ENCODE measurements at places on chromosomes 4 and X.

- DNase-seq = no peak
These were observed 66.3 kb downstream of the ITM2A start for GRCh38 chrX:79300856-79301255.

DNA sequence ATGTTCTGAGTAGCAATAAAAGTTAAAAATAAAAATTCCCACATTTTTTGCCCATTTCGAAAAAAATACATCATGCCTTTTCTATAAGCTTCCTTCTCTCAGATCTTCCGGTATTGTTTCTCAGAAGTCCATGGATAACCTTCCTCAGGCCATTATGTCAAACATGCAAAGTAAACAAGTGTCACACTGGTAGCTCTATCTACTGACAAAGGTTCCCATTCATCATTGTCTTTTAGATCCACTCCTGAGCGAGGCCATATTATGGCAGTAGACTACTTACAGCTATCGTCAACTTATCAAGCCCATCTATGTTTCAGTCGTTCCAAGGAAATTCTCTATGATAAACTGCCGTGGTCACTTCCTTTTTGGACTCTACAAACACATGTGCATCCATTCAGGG lies 1068.2 kb downstream of the GLUD2 start:
- DNase-seq = no peak

DNA sequence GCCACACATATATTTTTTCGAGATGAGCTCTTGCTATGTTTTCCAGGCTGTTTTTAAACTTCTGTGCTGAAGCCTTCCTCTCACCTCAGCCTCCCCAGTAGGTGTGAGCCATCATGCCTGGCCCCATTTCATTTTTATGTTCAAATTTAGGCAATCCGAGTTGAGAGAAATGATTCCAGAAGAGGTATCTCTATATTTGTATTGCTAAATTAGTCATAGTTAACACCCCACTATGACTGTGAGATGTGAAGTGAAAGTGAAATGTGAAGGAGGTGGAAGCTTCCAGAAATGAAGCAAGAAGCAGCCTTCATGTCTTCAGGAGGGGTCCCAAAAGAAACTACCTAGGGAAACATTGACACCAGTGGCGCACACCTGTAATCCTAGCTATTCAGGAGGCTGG lies 17.7 kb downstream of the APELA start:
- no peak for DNase-seq

DNA sequence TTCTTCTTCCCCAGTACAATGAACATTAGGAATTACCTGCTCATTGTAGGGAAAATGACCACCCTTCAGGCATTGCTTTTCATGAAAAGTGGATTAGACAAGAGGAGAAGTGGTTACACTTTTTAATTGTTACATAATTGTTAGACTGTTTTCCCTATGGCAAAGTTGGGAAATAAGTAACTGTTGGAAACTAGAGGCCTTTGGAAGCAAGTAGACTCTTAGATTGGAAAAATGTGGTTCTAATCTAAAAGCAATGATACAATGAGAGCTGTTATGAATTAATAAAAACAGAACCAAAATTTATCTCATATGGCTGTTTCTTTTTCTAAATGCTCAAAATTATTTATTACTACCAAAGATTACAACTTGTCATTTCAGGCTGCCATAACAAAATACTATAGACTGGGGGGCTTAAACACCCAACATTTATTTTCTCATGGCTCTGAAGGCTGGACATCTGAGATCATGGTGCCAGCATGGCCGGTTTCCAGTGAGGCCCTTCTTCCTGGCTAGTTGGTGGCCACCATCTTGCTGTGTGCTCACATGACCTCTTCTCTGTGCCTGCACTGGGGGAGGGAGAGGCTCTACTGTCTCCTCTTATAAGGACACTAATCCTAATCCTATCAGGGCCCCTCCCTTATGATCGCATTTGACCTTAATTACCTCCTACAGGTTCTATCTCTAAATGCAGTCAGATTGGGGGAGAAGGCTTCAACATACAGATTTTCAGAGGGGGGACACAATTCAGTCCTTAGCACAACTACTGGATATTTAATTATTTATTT lies 12.5 kb downstream of the CC2D2A start:
- no peak for DNase-seq

DNA sequence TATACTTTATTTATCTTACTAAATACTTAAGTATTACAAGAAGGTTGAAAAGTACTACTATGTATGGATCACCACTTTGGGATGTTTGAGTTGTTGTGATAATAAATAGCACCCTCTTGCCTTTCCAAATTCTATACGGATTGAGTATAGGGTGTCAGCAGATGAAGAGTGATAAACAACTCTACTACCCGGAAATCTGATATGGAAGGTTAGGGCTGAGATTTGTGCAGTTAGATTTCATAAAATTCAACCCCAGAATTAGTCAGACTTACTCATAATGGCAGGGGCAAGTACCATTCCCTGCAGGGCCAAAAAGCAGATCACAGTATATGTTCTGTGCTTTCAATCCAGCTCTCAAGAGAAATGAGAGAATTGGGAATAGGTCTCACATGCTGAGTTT lies 1008.9 kb upstream of the PCDH7 start:
- no peak for DNase-seq

DNA sequence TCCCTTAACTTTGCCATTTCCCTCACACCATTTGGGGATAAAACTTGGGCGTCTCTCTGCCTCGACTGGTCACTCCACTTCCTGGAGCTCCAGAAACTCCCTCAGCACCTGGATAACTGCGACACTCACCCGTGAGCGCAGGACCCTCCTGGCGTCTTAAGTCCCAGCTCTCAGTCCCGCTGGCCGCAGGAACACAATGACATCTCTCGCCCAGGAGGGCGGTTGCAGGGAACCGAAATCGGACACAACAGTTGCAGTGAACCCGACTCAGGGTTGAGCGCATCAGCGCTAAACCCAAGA lies 370.9 kb upstream of the SMIM31 start:
- DNase-seq = no peak

DNA sequence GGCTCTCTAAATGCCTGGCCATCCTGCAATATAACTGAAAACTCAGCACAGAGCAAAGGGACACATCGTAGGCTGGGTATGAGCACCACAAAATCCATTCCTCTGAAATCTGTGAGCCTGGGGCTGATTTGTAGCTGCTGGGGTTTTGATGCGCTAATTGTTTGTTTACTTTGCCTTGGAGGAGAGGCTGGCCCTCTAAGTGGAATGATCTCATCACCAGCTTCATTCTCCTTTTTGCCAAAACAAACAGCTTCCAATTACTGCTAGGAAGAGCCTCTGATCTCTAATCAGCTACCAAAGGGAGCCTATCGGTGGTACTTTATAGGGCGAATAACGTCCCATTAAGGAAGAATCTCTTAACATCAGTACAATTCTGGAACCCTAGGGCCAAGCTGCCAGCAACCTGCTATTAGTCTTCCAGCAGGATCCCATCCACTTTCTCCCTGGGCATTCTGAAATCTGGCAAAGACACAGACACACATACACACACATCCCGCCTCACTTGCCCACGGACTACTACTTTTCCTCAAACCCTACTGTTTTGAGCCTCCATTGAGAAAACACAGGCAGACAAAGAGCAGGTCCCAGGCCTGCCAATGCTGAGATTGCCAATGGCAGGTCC lies 5.8 kb downstream of the ANOS1 start:
- DNase-seq = peak; percentile 37

GRCh38 chr4:78346222-78346621 lies 205.3 kb upstream of the ANXA3 start:
- DNase-seq = no peak

GRCh38 chrX:39619182-39620009 lies 478.4 kb downstream of the BCOR start:
- no peak for DNase-seq

DNA sequence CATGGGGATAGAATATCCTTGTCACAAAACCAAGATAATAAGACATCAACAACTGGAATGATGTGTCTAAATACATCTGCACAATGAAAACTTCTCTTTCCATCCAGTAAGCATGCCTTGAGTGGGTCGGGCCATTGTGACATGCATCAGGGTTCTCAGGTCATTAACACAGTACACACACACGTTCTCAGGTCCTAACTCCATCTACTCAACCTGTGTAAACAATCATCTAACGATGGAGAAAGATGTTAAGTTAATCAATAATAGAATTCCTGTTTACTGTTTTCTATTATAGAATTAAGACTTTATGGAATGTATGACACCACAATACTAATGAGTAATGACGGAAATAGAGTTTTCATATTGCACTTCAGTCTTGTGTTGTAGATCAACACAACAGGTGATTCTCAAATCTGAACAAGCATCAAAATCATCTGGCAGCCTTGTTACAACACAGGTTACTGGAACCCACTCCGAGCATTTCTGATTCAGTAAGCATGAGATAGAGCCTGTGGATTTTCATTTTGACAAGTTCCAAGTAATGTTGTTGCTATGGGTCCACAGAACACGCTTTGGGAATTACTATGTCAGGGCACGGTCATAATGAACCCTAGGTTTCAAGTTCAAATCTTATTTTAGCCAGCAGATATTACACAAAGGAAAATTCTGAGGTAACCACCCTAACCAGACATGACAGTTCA lies 315.8 kb upstream of the TEX13C start:
- no peak for DNase-seq

- DNase-seq = no peak
These were observed 2.2 kb downstream of the TMEM156 start for GRCh38 chr4:39029752-39030694.

Measured in NCI-H2171 treated with DMSO at 0.1 percent for 48 hours (cell line).